ENCODE measurements at places on chromosomes 5 and 9. TPM values are rescaled to one million over a fixed set of nuclear protein-coding genes. Genes with fewer than 3 reads are reported as not detected.

The CYLC2 gene
- total RNA-seq: not detected

The IRX2 gene
- 1.7 TPM for total RNA-seq

DNA sequence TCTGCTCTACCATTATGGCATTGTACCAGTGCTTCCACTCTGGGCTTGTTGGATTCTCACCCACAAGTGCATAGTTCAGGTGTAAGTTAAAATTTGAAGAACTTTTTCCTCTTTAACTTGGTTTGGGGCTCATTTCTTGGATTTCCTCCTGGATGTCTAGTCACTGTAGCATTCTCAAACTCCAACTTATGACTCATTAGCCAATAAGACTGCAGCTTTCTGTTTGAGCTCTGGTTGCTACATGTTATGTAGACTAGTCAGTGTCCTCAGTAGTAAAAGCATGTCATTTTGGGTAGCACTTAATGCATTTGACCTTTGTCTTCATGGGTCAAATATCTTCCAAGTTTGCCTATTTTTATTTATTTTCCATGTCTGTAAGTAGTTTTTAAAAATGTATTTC, 790.8 kb downstream of the BRINP1 start:
- DNase-seq: peak; percentile 32

- DNase-seq: no peak
Observed at GRCh38 chr5:125065741-125066140, 319.3 kb upstream of the ZNF608 start.

All from dermis blood vessel endothelial cell (primary cell).